ENCODE measurements at places on chromosomes 3 and 15.

GRCh38 chr3:49482766-49483165 lies 12.7 kb downstream of the DAG1 start:
- no peak for DNase-seq

DNA sequence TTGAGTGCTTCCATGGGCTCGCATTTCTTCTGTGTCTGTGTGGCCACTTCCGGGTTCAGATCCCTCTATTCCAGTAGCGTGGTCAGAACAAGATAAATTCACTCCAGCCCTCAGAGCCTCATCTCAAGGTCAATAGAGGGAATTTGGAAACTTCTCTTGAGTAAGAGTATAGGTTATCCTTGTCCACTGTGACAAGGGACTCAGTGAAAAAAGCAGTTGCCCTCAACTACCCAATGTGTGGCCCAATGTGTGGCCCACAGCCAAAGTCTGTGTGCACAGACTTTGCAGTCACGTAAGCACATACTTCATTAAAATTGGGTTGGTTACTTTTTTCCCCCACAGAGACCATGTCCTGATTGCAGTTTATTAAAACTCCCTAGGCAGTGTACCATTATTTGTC lies 305.6 kb upstream of the SEMA6D start:
- no peak for DNase-seq

DNA sequence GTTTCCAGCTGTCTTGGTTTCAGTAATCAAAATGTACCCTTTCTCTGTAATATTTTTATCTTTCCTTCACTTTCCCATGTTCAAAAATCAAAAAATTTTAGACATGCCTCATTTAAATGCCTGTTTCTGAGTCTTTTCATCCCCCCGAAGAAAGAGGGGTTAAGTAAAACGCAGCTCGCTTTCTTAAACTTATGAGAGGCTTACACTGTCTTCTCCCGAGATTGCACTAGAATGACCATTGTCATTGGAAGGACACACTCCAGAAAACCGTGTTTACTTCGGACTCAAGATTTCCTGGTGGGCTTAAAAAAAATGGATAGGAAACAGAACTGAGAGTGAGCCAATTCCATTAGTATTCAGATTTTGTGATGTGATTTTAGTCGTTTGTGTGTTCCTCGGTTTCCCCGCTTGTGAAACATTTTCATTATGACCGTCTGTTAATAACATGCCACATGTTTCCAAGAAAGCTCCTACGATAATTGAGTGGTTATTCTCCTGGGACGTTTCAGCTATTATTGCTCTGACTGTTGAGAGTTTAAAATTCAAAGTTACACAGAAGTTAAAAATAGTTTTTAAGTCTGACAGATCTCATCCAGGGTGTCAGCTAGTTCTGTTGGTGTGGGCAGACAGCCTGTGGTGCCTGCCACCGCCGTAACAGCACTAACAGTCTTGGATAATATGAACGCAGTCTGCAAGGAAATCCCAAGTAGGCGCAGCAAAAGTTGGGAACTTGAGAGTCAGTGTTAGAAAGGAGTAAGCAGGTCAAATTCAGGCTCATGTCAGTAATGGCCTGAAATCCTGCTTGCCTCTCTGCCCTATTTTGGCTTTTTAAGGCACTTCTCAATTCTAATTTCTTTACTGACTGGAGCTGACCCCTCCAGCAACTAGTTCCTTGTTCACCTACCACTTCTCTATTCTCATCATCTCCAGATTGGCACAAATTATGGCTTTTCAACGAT lies 1.5 kb downstream of the CRYBG3 start:
- no peak for DNase-seq

GRCh38 chr3:148612278-148612677 lies 85.4 kb upstream of the AGTR1 start:
- DNase-seq, result no peak

DNA sequence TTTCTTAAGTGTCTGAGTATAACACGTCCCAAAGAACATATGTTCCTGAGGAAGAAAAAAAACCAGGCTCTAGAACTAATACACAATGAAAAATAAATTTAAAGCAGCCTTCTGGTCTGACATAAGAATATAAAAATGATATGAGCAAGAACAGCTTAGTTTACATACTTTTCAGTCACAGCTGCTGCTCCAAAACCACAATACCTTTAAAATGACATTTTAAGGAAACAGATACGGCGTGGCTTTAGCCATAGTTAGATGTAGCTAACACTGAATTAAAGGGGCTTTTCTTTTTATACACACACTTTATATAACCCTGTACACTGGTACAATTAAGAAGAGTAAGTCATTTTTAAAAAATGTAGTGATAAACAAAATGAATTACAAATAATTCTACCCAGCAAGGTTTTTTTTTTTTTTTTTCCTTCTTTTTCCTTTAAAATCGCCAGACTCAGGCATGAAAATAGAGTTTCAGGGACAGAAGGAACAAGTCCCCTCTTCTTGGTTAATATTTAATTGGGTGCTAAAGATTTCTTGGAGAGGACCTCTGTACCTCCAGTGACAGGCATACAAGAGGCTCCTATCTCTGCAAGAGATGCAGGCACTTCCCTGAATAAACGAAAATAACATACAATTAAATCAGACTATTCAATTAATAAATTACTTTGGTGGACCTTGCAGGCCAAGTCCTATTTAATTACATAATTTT lies 265.6 kb downstream of the FOXP1 start:
- no peak for DNase-seq

GRCh38 chr15:39321977-39322376 lies 258.9 kb upstream of the THBS1 start:
- DNase-seq, result no peak
